ENCODE measurements at places on chromosomes 16 and 17. TPM values are rescaled to one million over a fixed set of nuclear protein-coding genes. Genes with fewer than 3 reads are reported as not detected.

- no peak for DNase-seq
Observed at GRCh38 chr17:40522250-40522960, 21.0 kb upstream of the TNS4 start.

- DNase-seq: no peak
Observed at GRCh38 chr17:63039899-63040602, 74.0 kb downstream of the TANC2 start.

DNA sequence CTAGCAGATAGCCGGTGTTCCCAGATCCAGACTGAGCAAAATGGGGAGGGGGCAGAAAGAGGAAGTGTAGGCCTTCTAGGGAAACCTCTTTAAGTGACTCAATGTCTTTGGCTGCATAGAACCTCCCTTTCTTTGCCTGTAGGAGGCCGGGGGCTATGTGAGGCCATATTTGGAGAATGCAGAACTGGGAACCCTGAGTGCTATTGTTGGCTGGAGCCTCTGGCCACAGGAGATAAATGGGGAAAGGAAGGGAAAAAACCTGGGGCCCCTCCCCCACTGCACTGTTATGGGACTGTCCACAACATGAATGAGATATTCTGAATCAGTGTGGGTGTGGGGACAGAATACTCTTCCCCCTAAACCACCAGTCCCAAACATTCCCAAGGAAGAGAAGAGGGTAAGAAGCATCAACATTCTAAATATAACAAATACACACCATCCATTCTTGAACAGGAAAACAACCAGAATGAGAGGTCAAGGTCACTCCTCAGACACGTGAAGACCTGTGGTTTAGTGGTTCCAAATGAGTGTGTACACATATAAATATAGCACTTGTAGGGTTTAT, 2.4 kb downstream of the VPS25 start:
- DNase-seq: no peak

GRCh38 chr17:56752263-56752836, 81.4 kb downstream of the C17orf67 start:
- DNase-seq: no peak

GRCh38 chr17:30323895-30324319, 9.9 kb downstream of the TMIGD1 start:
- peak; percentile 70 for DNase-seq

GRCh38 chr17:50148226-50149090, 2.0 kb downstream of the PPP1R9B start:
- DNase-seq: peak; percentile 91

DNA sequence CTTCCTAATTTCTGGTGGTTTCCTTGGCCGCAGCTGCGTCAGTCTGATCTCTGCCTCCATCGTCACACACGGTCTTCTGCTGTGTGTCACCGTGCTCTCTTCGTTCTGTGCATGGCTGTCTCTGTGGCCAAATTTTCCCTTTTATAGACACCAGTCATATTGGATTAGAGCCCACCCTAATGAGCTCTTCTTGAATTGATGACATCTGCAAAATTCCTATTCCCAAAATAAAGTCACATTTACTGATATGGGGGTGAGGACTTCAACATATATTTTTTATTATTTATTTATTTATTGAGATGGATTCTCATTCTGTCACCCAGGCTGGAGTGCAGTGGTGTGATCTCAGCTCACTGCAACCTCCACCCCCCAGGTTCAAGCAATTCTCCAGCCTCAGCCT, 38.4 kb downstream of the GINS3 start:
- no peak for DNase-seq

GRCh38 chr17:5895276-5895675, 174.9 kb upstream of the WSCD1 start:
- DNase-seq: no peak

GRCh38 chr16:86573646-86574508, 4.5 kb upstream of the FOXL1 start:
- no peak for DNase-seq

DNA sequence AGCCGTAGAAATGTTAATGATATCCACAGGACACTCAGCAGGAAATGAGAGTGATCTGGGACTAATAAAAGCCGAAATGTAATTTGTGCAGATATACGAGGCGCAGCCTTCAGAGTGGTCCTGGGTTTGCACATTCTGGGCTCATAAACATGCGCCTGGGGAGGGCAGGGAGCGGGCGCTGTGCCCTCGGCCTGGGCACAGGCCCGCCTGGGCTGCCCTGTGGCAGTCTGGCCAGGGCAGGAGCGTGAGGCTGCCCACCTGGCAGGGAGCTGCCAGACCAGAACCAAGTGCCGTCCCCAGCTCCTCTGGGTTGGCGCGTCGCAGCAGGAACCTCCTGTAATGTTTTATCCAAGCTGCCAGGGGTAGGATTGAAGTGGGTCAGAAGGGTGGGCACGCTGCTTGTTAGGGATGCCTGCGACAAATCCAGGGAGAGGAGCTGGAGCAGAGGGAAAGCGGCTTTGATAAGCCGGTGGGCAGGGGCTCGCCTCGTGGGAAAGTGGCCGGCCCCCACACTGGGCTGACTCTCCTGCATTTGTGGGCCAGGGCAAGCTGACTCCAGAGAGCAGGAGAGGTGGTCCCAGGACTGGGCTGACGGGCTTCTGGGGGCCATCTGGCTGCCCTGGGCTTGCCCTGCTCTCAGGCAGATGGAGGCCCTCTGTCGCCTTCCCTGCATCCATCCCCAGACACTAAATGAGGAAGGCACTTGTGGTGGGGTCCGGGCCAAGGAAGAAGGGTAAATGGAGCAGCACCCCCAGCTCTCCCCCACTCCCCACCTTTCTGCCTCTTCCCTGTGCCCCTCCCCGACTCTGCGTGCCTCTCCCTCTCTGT, 45.9 kb downstream of the SREBF1 start:
- no peak for DNase-seq

GRCh38 chr17:29742210-29742513, 119.5 kb upstream of the CORO6 start:
- DNase-seq: no peak

- DNase-seq: peak; percentile 58
Observed at GRCh38 chr17:40646791-40647623, 611 bp downstream of the SMARCE1 start.

DNA sequence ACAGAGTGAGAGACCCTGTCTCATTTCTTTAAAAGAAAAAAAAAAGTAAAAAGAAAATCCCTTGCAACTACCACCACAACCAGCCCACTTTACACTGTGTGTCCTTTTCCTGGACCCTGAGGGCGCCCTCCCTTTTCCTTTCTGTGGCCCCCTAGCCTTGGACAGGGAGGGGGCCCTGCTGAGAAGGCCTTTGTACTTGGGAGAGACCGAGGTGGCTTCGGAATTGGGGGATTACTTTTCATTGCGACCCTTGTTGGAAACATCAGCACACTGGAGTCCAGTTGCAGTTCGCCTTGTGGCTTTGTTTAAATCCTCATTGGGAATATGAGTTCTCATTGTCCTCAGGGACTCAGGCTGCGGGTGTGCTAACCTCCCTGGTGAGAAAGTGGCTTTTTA, 9.4 kb upstream of the DNASE1 start:
- DNase-seq: peak; percentile 1

- no peak for DNase-seq
Observed at GRCh38 chr16:26988186-26988585, 78.5 kb upstream of the C16orf82 start.

DNA sequence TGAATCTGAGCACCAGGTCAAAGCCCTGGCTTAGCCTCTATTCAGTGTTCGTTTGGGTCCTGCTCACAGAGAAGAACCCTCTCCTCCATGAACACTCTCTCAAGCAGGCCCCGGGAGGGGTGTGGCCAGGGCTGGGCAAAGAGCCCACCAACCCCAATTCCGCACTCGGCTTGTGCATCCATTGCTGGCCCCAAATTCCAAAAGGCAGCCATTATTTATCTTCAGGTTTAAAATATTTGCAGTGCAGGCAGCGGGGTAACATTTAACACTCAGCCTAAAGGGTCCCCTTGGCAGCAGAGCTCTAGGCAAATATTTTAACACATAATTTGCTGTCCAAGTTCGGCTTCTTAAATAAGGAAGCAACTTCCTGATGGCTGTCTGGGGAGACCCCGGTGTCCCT, 115.7 kb downstream of the ZNF423 start:
- DNase-seq: no peak

DNA sequence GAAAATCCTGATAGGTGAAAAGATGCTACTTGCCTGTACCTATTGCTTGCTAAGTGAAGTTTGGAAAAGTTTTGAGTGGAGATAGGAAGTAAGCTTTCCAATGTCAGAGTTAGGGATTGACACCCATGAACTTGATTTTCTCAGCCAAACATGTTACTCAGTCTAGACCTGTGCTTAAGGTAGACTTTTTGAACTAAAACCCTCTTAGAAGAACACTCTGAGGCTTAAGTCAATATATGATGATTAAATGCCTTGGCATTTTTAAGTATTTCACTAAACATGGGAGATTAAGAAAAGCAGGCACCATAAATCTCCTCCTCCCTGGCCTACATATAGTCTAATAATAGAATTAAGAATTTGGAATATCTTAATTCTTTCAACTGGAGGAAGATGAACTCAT, 785.6 kb upstream of the SOX9 start:
- no peak for DNase-seq

GRCh38 chr17:49508061-49508865, 13.2 kb downstream of the NGFR start:
- DNase-seq: no peak

GRCh38 chr17:64232466-64233262, 30.4 kb downstream of the TEX2 start:
- no peak for DNase-seq

- DNase-seq: no peak
Observed at GRCh38 chr16:85718682-85719081, 29.9 kb upstream of the GINS2 start.

- no peak for DNase-seq
Observed at GRCh38 chr16:27595475-27595874, 45.5 kb downstream of the KATNIP start.

- no peak for DNase-seq
Observed at GRCh38 chr17:72270273-72270924, 149.6 kb downstream of the SOX9 start.

DNA sequence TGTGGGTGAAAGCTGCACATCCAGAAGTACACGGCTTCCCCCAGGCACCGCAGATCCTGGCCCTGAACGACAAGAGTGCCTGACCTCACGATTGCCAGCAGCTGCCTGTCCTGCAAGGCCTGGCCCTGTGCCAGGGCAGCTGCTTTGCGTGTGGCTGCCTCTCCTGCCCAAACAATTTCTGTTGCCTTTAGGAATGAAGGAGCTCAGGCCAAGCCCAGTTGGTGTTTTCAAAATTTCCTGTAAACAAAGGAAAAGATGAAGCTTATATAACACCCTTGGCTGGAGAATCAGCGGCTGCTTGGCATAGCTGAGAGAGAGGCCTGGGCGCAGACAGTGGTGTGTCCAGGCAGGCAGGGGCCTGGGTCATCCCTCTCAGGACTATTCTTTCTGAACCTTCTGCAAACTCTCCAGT, 11.7 kb upstream of the SLC47A2 start:
- DNase-seq: no peak

DNA sequence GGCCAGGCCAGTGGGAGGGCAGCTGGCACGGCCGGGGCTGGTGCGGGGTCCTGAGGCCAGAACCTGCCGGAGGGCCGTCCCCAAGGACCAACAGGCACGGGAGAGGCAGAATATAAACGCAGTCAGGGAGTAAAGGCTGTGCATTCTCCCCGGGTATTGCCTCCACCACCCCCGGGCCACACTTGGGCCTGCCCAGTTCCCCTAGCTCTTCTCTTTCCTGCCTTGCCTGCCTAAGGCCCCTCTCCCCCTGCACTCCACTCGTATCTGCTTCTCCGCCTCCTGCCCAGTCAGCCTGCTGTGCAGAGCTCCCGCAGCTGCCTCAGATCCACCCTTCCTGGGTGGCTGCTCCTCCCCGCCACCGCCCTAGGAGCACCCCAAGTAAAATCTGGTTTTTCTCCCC, 5.0 kb upstream of the RPH3AL start:
- no peak for DNase-seq

DNA sequence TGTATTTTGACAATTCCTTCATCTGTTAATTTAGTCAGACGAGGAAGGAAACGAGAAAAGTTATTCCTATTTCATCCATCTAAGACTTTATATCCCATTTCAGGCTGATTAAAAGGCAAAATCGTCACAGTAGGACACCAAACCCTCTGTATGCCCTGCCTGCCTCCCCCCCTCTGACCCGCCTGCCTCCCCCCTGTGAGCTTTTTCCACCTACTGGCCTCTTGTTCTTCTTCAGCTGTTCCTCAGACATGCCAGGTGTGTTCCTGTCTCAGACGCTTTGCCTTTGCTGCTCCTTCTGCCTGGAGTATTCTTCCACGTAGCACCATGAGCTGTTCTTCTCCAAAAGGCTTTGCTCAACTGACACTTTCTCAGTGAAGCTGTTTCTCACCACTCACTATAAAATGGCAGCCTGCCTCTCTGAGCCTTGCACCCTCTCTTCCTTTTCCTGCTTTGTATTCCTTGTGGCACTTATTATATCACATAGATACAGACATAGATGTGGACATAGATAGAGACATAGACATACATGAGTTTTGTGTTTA, 723.4 kb downstream of the MAF start:
- DNase-seq: no peak

- no peak for DNase-seq
Observed at GRCh38 chr16:15983898-15984297, 34.5 kb downstream of the ABCC1 start.

DNA sequence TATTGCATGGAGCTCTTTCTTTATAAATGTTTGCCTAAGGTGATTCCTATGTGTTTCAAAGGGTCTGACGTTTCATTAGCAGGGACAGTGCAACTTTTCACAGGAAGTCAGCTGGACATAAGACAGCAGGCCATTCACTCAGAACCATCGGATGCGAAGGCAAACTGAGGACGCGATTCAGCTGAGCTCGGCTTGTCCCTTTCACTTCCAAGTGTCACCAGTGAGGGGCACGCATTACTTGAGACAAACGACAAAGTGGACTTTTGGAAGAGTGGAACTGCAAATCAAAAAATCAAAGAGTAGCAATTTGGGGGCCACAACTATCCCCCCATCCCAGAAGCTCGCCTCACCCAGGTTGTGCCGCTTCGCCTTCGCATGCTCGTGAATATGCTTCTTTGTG, 14.6 kb downstream of the USP22 start:
- no peak for DNase-seq

The TOP2A gene
- 301 TPM for total RNA-seq

The RAC3 gene
- 8.1 TPM for total RNA-seq

The KPNA2 gene
- 229 TPM for total RNA-seq

The SPATA22 gene
- total RNA-seq: not detected

The TP53TG3 gene
- total RNA-seq: not detected

The MYH3 gene
- 1.6 TPM for total RNA-seq

The KRT17 gene
- total RNA-seq: not detected

The ANKRD40CL gene
- total RNA-seq: not detected

The KRTAP4-1 gene
- total RNA-seq: not detected

The HSD17B1 gene
- total RNA-seq: 0.52 TPM

The CHST5 gene
- total RNA-seq: not detected

The ASPHD1 gene
- 1.6 TPM for total RNA-seq

The WWP2 gene
- total RNA-seq: 35.8 TPM

All from activated CD4-positive, alpha-beta memory T cell treated with anti-CD3 and anti-CD28 coated beads for 36 hours (primary cell).